Activated CD4-positive, alpha-beta memory T cell treated with anti-CD3 and anti-CD28 coated beads for 36 hours (primary cell): ENCODE measurements at places on chromosomes 2 and 18. TPM values are rescaled to one million over a fixed set of nuclear protein-coding genes. Genes with fewer than 3 reads are reported as not detected.

The GAD1 gene
- 2.9 TPM for total RNA-seq

DNA sequence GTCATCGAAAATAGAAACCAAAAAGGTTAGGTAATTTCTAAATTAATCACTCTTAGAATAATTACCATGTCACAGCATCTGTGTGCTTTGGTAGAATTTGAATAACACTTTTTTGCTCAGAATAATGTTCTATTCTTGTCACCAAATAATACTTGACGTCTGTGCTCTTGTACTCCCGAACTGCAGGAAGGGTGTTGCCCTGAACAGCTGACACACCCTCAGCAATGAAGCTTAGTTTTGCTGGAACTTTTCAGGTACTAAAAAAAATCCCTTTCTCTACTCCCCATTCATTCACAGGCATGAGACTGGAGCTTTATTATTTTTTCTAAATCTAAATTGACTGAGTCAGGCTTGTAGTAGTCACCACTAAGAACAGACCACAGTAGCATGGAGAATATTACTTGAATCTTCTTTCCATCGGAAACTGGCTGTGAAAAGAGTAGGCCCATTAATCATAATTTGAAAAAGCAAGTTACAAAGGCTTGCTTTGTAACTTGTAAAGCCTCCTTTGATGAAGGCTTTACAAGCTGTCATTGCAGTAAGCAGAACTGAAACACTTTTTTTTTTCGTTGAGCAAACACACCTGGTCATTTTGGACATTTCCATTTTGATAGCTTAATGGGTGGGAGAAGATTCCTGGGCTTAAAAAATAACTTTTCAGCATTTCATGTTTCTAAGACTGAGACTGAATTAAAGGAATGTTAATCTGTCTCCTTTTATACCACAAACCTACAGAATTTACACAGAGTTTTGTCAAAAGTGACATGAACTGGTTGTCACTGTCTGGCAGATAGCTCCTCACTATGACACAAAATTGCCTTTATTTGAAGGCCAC is 70.3 kb upstream of the PELI1 start:
- DNase-seq: peak; percentile 59

DNA sequence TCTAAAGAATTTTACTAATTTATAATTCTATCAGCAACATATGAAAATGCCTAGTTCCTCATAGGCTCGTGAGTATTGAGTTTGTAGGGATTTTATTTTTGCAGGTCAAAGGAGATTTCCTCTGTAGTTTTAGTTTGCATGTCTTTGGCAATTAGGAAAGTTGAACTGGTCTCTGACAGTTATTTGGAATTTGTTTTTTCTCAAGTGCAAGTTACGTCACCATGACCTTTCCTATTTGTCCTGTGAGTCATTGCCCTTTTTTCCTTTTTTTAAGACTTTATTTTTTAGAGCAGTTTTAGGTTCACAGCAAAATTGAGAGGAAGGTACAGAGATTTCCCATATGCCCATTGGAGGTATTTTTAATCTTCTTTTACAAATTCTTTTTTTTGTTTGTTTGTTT is 29.0 kb downstream of the RAMP1 start:
- no peak for DNase-seq

GRCh38 chr2:201696151-201696659 is 2.2 kb downstream of the MPP4 start:
- no peak for DNase-seq

GRCh38 chr18:12479536-12479935 is 71.8 kb downstream of the PRELID3A start:
- DNase-seq: no peak

- DNase-seq: no peak
Observed at GRCh38 chr18:52367953-52368742, 28.2 kb downstream of the DCC start.

The ADD2 gene
- total RNA-seq: 6.0 TPM

GRCh38 chr2:200687922-200688920 is 102.4 kb downstream of the AOX1 start:
- DNase-seq: no peak

The ZSWIM2 gene
- total RNA-seq: not detected

DNA sequence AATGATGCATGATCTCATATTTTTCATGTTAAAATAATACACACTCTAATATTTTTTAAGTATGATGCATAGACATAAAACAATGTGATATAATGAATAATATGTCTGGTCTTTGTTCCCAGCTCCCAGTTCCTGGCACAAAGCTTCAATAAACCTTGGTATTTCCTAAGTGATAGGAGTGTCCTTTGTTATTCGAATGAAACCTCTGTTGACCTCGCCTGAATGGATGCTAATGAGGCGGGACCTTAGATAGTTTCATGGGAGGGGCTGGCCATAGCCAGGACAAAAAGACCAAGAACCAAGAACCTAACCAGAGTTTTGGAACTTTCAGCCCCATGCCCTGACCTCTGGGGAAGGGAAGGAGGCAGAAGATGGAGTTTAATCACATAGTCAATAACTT is 257.7 kb upstream of the COPS8 start:
- no peak for DNase-seq

DNA sequence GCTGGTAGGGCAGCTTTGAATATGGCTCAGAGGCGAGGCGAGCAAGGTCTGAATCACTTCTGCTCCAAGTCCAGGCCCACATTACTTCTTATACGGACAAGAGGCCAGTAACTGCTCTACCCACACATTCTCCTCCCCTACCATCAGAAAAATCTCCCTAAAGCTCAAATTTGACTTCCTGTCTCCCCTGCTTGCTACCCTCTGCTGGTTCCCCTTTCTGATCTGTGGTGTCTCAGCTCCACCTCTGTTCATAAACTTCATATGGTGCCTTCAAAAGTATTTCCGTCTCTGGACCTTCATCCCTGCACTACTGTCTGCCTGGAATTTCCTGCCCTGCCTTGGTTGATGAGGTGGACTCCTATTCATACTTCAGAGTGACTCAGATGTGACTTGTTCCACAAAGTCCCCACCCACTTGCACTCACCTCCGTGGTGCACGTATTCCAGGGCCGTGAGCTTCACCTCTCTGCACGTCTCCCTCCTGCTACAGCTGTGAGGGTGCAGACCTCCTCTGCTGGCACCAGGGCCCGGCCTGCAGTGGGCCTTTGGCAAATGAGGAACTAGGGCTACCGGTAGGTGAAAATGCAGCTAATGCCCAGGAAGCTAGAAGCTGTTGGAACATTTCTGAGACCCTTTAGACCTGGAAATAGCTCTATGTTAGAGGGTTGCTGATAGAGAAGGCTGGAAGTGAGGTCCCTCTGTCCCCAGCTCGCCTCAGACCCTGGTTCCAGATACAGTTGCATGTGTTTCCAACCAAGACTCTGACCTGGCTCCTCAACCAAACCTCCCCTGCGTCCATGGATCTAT is 24.6 kb upstream of the KCMF1 start:
- DNase-seq: peak; percentile 88

The CCDC74A gene
- 7.0 TPM for total RNA-seq

GRCh38 chr18:51135364-51135763 is 62.1 kb downstream of the MEX3C start:
- DNase-seq: no peak

DNA sequence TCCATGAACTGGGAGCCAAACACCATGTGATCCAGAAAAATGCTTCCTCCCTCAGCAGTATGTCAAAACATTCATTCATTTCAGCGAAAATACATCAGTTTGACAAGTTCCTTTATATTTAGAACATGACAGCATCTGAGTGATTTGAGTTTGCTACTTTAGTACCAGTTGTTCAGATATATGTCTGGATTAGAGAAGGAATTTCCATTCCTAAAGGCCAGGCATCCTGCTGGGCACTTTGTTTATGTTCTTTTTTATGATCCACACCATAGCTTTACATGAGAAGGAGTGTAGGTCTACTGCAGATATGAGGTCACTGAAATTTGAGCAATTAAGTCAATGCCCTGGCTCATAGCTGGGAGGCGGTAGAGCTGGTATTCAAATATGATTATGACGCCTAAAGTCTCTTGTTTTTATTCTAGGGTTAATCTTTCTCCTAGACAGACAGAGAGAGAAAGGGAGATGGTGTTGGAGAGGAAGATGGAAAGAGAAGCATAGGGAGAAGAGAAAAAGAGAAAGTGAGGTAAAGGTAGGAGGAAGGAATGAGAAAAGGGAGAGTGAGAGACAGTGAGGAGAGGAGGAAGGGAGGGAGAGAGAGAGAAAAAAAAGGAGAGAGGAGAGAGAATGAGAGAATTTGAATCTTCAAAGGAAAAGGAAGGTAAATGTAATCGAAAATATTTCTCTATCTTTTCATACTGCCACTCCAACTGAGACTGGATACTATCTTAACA is 839.5 kb upstream of the FANCL start:
- DNase-seq: no peak

- no peak for DNase-seq
Observed at GRCh38 chr2:235773188-235773928, 279.5 kb downstream of the AGAP1 start.

DNA sequence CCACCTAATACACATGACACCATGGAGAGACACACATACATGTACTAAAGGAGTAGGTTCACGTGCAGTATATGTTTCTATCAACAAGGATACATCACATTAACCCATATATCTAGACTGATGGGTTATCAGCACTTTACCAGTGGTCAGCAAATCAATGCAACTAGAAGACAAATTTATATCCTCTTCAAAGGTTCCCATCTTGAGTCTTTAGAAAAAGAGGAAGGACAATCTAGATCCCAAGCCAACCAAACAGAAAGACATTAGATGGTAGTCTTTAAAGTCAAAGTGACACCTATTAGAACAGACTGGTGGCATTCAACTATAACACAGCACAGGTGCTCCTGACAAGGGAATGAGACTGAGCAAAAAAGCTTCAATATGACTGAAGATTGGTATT is 13.8 kb upstream of the SERTAD2 start:
- no peak for DNase-seq

GRCh38 chr2:84778911-84779690 is 101.8 kb downstream of the TRABD2A start:
- no peak for DNase-seq

DNA sequence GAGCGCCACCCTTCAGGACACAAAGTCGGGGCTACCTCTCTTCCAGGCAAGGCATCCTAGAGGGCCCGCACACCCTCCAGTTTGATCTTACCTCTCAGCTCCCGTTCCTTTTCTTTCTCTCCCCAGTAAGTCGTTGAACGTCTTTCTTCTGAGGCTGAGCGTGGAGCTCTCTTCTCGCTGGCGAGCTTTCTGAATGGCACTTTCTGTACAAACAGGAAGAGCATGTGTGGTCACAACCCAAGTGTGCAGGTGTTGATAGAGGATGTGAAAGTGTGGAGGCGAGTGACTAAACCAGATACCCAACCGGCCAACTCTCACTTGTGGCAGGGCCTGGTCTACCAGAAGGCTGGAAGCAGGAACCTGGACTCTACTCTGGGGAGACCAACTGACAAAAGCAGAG is at the start of gene AFF3:
Gene AFF3, minus strand, starts transcription at position 198 of the 400 bp plus-strand sequence. CDS start 38,136 bp downstream, outside the sequence.
- DNase-seq: peak; percentile 72

- no peak for DNase-seq
Observed at GRCh38 chr2:128835342-128835855, 516.7 kb upstream of the HS6ST1 start.

The C1QL2 gene
- total RNA-seq: not detected

DNA sequence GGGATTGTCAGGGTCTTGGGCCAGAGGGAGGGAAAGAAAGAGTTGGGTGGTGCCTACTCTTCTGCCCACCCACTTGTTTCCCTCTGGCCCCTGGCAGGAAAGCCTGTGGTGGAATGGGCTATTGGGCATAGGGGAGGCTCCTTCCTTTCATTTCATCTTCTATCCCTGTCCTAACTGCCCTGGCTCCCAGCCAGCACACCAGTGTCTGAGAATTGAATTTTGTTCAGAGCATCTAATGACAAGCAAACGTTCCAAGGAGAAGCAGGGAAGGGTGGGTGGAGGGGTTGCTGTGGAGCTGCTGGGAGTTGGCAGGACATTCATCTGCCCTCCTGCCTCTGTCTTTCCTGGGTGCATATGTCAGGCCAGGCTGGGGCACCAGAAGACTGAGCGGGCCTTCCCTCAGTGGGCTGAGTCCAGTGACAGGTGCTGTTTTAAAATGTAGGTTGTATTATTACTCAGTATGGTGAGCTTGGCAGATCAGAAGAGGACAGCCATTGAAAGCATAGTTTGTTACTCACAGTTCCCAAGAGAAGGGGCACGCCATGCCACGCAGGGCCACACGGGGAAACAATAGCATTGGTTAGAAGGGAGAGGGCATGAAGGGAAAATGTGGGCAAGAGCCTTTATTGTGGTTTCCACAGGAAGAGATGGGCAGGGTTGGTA is 171.9 kb downstream of the ACOXL start:
- no peak for DNase-seq

DNA sequence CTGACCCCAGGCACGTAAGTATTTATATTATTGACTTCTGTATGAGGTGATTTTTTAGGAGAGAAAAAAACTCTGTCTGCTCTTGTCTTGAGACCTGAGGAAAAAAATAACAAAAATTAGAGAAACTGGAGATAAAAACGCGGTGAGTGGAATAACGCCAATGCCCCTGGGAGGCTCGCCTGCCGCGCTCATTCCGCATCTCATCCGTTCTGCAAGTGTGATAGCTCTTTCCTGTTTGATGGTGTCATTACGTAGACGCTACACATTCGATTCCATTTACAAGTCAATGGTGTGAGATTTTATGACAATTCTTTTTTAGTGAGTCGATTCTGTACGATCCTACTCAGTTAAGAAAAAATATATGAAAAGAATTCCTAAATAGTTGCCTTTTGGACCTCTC is 194.3 kb upstream of the SMIM21 start:
- no peak for DNase-seq

The NBEAL1 gene
- 11.6 TPM for total RNA-seq

GRCh38 chr2:25401307-25402026 is 59.7 kb upstream of the DNMT3A start:
- no peak for DNase-seq

The BUB1 gene
- total RNA-seq: 90.8 TPM

GRCh38 chr2:134225841-134226240 is 28.0 kb upstream of the MGAT5 start:
- DNase-seq: no peak

- peak; percentile 44 for DNase-seq
Observed at GRCh38 chr2:229920011-229920641, 1.7 kb downstream of the TRIP12 start.
